Upper lobe of left lung (tissue), 6 donors: ENCODE measurements at places on chromosomes 5 and 9. TPM values are rescaled to one million over a fixed set of nuclear protein-coding genes. Genes with fewer than 3 reads are reported as not detected.

- no peaks in the 10 kb centered on the region for H3K27me3 ChIP-seq
- H3K36me3 ChIP-seq = no peaks in the 10 kb centered on the region
- no peak overlapping the region for H3K4me3 ChIP-seq
Measured at GRCh38 chr5:125609011-125609410, 814.2 kb upstream of the GRAMD2B start.

TTC39B gene
- total RNA-seq = 29.3 TPM

DNA sequence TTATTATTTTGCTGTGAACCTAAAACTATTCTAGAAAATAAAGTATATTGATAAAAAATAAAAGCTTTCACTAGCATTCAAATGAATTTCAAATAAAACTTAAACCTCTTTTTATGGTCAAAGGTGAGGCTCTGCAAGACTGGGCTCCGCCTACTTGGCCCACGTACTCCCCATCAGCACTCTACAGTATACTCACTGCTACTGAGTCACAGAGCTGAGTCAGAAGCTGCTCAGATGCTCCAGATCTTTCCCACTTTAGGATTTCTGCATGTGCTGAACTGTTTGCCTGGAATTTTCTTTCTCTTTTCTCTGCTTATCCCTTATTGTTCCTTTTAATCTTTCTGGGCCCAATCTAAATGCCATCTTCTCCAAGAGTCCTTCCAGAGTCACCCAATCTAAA is 331.9 kb upstream of the CCNG1 start:
- H3K4me3 ChIP-seq = no peak overlapping the region
- no peak overlapping the region for H3K27ac ChIP-seq
- no peaks in the 10 kb centered on the region for H3K36me3 ChIP-seq
- H3K27me3 ChIP-seq = no peaks in the 10 kb centered on the region
- no peak for DNase-seq
- H3K4me1 ChIP-seq = no peaks in the 10 kb centered on the region

GRCh38 chr9:133991214-133991921 is 756 bp downstream of the VAV2 start:
- no peaks in the 10 kb centered on the region for H3K36me3 ChIP-seq
- peaks cover 37% of the 10 kb centered on the region for H3K4me1 ChIP-seq
- no peaks in the 10 kb centered on the region for H3K27me3 ChIP-seq
- peak overlapping the region; percentile 95 for H3K27ac ChIP-seq

THBS4 gene
- 2.6 TPM for total RNA-seq
